Hematopoietic multipotent progenitor cell treated with erythropoietin and hydrocortisone succinate and interleukin-3 and kit ligand, for 17 days (in vitro differentiated cells): ENCODE measurements at places on chromosomes 11 and 22.

DNA sequence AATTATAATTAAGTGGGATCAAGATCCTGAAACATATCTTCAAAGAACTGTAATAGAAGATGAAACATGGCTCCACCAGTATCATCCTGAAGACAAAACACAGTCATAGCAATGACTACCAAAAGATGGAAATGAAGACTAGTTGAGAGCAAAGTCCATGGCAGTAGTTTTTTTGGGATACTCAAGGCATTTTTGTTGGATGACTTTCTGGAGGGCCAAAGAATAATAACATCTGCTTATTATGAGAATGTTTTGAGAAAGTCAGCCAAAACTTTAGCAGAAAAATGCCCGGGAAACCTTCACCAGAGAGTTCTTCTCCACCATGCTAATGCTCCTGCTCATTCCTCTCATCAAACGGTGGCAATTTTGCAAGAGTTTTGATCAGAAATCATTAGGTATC lies 809.4 kb upstream of the RAG2 start:
- DNase-seq, result no peak

DNA sequence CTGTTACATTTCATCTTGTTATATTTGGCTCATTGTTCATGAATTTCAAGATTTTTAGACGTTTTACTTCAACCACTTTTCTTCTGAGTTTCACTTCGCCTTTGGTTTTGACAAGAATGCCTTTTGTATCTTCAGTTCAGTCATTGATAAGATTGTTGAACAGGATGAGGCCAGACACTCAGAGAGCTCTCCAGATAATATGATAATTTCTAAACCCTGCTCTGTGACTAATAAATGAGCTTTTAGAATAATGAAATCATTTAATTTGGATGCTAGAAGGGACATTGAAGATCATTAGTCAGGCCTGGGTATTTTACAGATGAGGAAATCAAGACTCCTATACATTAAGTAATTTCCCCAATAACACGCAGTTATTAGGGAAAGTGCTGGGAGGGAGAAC lies 37.2 kb upstream of the GRAMD1B start:
- DNase-seq, result no peak

DNA sequence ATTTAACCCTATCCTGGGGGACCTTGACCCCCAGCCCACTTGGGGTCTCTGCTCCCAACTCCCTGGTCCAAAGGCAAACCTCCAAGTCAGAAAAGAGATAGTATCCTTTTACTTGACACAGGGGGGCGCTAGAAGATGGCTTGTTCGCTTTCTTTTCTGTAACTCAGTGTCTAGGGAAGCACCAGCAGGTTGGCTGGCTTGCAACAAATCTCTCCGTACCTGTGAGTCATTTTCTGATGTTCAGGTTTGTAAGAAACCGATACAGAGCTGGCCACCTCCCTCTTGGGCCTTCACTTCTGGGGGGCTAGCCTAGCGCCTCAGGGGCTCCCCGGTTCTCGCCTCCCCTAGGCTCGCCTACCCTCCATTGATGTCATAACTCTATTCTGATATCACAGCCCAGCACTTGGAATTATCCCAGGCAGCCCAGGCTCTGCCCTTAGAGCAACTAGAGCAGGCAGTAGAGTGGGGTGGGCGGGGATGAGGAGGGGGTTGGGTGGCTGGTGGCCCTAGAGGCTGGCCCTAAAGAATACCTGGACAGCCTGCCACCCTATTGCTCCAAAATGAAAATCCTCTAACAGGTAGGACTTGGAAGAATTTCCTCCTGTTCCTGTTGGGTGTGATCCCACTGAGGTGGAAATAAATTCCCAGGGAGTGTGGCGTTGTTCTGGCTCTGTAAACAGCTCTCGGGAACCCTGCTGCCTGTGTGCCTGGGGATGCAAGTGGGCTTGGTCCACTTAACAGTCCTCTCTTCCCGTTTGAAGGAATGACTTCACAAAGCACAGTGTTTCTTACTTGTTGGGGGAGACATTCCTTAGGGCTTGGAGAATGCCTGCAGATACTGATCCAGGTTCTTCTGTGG lies 69.4 kb downstream of the OSBP2 start:
- peak; percentile 68 for DNase-seq

DNA sequence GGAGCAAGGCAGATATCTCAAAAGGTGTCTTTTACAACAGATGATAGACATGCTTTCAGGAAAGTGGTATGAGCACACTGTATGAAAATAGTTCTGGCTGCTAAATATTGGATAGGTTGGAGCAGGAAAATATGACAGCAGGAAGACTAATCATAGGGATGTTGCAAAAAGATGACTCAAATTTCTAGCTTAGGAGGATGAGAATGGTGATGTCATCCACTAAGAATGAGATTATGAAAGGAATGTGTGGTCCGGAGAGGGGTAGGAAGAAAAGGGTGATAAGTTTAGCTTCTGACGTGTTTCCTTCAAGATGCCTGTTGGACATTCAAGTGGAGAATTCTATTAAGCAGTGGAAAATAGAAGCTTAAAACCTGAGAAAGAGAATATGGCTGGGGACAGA lies 46.4 kb downstream of the RCN1 start:
- DNase-seq, result no peak

DNA sequence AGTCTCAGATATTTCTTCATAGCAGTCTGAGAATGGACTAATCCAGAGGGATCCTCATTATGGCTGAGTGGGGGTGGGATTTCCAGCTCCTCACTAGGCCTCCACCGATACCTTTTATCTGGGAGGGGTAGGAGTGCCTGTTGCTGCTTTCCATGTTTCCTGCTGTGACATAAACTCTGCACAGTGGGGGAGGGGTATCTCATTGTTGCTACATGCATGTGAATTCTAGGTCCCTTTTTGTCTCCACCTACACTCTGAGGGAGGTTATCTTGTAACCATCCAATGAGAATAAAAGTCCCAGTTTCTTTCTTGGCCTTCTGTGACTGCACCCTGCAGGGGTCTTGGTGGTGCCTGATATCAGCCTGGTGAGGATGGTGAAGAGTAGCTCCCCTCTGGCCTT lies 60.5 kb downstream of the ADAMTS15 start:
- DNase-seq, result no peak

DNA sequence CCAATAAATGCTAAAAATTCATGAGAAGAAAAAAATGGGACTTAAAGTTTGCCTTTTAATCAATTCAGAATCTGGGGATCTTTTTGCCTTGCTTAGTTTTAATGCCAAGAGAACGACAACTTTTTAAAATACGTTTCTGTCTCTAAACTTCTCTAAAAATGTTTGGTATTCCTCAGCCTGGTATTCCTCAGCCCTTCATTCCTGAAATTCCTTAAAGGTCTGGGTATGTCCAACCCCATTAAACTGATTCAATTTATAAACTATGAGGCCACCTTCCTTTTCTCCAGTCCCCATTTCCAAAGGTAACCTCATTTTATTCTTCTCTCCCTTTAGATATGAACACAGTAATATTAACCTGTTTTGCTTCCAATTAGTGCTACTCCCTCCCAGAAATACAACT lies 16.6 kb downstream of the POLA2 start:
- DNase-seq, result no peak

GRCh38 chr11:2868506-2869133 lies 17.0 kb downstream of the CDKN1C start:
- DNase-seq, result no peak

DNA sequence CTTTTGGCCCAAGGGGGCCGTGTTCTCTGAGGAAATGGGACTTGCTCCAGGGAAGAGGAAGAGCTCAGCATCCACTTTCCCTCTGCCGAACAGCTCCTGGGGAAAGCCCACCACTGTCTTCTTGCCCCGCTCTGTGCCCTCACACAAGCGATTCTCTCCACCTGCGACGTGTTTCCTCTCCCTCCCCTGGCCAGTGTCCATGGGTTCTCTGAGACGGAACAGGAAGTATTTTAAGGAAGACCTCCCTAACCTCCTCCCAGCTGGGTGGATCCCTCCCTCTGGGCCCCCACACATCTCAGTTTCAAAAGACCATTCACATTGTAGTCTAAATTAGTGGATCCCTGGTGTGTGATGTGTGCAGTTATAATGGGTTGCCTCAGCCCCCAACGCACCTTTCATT lies 1.6 kb downstream of the TP53AIP1 start:
- DNase-seq, result no peak

GRCh38 chr11:111046291-111046690 lies 199.2 kb upstream of the POU2AF2 start:
- DNase-seq, result no peak

- DNase-seq, result no peak
These were observed 904.5 kb downstream of the DLG2 start for GRCh38 chr11:84722583-84723108.

- DNase-seq, result no peak
These were observed 36.0 kb downstream of the SYT13 start for GRCh38 chr11:45250035-45250718.

GRCh38 chr11:12066799-12067508 lies 43.4 kb upstream of the MICAL2 start:
- no peak for DNase-seq

DNA sequence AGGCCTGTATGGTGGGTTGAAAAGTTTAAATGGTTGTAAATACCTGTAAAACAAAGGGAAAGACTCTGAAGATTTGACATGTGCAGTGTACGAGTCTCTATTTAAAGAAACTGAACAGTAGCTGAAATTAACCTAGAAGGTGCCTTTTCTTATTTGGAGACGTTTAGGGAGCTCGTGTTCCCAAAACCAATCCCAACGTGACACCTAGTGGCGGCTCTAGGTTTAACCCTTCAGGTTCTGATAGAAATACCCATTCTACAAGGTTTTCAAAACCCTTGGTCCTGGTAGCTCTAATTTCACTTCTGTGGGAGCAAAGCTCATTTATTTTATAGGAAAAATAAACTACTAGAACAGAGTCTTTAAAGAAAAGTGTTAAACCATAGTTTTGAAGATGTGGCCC lies 258.3 kb downstream of the LRRC4C start:
- no peak for DNase-seq

GRCh38 chr11:18611196-18611595 lies 11.6 kb downstream of the MISFA start:
- DNase-seq, result no peak

DNA sequence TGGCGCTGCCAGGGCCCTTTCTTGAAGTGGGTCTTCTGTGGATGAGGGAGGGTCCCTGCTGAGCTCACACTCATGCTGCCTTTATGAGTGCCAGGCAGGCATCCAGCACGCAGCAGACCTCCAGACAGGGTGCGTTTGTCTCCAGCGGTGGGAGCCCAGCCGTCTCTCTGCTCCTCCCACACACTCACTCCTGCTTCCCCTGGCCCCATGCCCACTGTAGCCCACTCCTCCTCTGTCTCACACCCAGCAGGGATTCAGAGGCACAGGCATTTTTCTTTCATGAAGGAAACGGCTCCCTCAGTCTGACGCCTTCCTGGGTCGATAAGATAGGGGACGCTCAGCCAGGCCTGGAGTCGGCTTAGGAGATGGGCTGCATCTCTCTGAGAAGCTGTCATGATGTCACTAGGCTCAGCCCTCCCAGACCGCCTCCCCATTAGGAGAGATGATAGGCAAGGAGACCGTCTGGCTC lies 183.9 kb upstream of the NCAM1 start:
- DNase-seq, result no peak

- DNase-seq, result no peak
These were observed 24.3 kb downstream of the LMO2 start for GRCh38 chr11:33867561-33867960.

- DNase-seq, result no peak
These were observed 25.0 kb upstream of the ACR start for GRCh38 chr22:50713008-50713385.

DNA sequence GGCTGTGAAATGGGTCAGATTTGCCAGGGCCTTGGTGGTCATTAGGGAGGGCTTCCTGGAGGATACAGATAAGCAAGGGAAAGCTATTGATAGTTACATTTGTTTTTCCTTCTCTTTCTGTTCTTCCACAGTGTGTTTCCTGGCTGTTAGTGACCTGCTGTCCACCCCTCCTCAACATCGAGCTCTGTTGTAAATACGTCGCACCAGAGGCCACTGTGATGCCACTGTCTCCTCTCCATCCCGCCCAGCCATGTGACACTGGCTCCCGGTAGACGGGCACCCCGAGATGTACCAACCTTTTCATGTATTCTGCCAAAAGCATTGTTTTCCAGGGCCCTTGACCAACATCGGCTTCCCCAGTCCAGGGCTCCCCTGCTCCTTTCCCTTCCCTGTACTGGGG lies 58.1 kb downstream of the P4HA3 start:
- no peak for DNase-seq

- no peak for DNase-seq
These were observed 86.7 kb downstream of the ALX4 start for GRCh38 chr11:44223238-44223637.

GRCh38 chr11:36160091-36160490 lies 129.1 kb downstream of the COMMD9 start:
- DNase-seq, result no peak

- DNase-seq, result no peak
These were observed 11.2 kb upstream of the P4HA3 start for GRCh38 chr11:74322667-74323066.

DNA sequence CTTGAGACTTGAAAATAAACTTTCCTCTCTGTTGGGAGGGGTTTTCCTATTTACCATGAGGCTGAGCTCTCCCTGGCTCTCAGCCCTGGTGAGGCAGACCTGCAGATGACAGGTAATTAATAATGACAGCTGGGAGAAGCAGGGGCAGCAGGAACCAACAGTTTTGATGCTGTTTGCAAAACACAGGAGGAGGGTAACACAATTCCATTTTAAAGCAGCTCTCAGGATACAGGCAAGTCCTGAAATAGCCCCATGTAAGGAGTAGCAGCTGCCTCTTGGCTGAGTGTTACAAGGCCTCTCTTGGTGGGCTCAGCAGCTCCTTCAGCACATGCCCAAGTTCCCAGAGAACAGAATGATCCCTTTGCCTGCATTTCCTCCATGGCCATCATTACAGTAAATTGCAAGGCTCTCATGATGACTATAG lies 13.3 kb downstream of the PARVA start:
- DNase-seq, result no peak

GRCh38 chr22:39343259-39344045 lies 6.3 kb upstream of the SYNGR1 start:
- peak; percentile 66 for DNase-seq

DNA sequence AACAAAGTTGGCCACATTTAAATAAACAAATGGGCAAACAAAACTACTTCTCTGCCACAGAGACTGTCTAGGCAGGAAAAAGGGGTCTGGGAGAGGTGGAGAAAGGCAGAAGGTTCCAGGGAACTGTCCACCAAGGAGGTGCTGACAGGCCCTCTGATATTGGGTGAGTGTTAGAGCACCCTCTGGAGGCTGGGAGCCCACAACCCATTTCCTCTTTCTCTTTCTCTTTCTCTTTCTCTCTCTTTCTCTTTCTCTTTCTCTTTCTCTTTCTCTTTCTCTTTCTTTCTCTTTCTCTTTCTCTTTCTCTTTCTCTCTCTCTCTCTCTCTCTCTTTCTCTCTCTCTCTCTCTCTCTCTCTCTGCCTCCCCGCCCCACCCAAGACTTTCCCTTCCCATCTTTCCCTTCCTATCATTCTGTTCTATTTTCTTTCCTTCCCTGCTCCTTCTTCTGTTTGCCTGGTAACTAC lies 912.8 kb downstream of the DLG2 start:
- no peak for DNase-seq

DNA sequence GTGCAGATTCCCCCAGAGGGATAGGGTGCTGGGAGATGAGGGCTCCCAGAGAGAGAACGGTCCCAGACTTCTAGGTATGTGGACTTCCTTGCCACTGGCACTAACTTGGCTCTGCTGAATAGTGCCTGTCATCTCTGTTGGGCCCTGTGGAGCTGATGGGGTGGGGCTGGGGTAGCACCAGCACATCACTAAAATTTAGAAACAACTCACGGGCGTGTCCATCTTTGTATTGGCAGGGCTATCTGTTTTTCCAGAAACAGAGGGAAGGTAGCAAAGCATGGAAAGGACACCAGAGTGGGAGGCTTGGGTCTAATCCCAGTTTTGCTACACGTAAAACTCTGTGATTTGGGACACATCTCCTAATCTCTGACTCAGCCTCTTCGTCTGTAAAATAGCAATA lies 25.8 kb downstream of the SWAP70 start:
- DNase-seq, result no peak

GRCh38 chr11:1391165-1392075 lies 1.7 kb downstream of the BRSK2 start:
- DNase-seq, result no peak
